ENCODE measurements at places on chromosomes 7 and 10.

- no peak for DNase-seq
Measured at GRCh38 chr10:115969591-115969990, 303.4 kb downstream of the GFRA1 start.

DNA sequence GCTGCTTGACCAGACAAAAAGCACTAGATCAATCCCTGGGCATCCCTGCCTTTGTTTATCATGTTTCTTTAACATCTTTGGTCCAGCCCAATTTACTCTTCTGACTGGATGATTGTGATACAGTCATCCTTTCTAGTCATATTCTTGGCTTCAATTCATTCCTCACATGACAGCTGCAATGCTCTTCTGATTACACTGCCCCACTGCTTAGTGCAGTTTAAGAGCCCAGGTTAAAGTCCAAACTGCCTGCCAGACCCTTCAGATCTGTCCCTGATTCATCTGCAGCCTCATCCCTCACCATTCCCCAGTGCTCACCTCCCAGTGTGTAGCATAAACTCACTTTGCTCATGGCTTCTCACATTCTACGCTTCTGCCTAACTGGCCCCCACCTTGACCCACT is 383.8 kb downstream of the TNS3 start:
- no peak for DNase-seq

DNA sequence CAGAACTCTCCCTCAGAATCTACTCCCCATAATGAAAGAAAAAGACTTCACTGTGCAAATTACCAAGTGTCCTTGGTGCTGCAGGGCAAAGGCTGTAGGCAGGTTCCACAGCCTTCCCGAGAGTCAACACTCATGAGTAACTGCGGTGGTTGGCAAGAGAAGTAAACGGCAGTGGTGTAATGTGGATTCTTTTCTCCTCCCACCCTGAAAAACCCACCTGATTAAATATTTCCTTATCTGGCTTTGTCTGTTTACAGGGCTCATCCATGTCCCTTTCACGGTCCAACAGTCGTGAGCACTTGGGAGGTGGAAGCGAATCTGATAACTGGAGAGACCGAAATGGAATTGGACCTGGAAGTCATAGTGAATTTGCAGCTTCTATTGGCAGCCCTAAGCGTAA is 300.9 kb downstream of the BICC1 start:
- DNase-seq, result no peak

GRCh38 chr10:80512031-80512526 is 25.6 kb upstream of the SH2D4B start:
- DNase-seq, result no peak

DNA sequence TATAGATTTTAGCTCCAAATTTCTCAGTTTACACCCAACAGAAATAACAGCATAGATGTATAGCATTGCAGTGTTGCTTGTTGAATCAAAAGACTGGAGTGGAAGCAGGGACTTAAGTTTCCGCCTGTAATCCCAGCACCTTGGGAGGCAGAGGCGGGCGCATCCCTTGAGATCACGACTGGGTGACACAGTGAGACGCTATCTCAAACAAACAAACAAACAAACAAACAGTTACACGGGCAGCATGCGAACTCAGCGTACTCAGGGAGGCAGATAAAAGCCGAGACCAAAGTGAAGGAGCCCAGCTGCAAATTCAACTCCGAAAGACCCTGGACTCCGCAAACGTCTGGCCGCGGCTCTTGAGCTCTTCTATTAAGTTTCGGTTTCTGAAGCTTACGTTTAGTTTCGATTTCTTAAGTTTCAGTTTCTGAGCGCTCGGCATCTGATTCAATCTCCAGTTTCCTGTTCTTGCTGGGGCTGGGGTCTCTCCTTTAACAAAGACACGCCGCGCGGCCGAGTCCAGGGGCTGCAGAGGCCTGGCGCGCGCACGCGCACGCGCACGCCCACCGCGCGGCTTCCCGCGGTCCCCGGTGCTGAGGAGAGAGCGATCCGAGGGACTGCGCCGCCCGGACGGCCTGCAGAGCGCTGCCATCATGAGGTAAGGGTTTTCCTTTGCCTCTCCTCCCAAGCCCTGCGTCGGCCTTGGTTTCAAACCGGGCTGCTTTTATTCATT is at the start of gene IFIT5:
Gene IFIT5 (plus strand): TSS at position 423 of the 733 bp plus-strand sequence. CDS start 231 bp downstream, at position 654.
- DNase-seq, result peak; percentile 52

- no peak for DNase-seq
Measured at GRCh38 chr10:11367505-11367904, 243.9 kb downstream of the USP6NL start.

- no peak for DNase-seq
Measured at GRCh38 chr10:125021686-125022344, 79.9 kb downstream of the ZRANB1 start.

DNA sequence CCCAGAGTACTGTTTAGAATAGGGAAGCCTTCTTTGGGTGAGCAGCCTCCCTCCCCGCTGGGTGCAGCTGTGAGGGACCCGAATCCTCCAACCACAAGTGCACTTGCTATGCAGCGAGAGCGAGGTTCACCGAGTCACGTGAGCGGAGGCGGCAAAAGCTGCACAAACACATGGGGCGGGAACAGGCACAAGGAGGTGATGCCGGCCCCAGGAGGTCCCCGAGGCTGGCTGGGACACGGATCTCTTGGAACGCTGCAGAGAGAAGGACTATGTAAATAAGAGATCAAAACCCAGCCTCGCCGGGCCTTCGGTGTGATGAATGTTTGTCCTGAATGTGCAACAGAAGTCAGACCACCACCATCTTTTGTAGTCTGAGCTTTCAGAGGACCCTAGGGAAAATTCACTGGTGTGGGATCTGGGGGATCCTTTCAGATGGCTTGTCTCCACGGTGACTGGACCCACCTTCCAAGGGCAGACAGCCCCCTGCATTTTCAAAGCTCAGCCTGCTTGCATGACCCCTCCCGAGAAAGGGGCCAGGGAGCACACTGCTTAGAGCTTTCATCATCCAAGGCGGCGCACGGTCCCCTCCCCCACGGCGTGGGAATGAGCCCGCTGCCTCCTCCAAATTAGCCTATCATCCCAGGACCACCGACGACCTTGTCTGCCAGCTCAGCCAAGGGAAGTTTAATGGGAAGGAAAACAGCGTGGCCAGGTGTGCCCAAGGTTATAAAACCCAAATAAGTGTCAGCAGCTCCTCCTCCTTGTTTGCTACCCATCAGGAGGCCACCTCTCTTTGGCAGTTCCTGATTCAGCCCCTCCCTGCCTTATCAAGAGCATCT is 327.7 kb downstream of the CXCL12 start:
- no peak for DNase-seq

DNA sequence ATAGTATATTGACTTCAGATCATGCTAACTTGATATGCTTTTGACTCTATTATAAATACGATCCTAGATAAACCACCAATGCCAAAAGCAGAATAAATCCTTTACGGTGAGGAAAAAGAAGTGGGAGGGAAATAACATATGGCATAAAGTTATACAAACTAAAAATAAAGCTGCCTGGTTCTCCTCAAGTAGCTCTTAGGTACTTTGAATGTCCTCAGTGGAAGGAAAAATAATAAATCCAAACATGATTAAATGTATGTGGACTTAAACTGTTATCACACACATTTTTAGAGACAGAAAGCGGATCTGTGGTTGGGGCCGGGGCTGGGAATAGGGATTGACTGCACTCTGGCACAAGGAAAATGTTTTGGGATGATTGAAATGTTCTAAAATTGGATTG is 23.6 kb downstream of the EEPD1 start:
- no peak for DNase-seq

DNA sequence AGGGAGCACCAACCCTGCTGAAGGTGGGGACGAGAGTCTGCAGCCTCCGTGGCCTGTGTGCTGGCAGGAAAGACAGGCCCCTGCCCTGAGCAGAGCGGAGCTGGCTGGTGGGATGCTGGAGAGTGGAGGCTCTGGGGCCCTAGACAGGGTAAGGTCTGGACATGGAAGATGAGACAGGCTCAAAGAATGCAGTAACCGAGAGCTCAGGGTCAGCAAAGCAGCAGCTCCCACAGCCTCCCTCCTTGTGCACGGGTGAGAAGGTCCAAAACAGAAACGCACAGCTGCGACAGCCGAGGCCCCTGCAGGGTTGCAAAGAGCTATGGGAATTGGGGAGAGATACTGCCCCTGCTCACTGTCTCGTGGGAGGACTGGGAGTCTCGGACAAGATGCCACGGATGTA is 80.5 kb downstream of the TNS3 start:
- no peak for DNase-seq

DNA sequence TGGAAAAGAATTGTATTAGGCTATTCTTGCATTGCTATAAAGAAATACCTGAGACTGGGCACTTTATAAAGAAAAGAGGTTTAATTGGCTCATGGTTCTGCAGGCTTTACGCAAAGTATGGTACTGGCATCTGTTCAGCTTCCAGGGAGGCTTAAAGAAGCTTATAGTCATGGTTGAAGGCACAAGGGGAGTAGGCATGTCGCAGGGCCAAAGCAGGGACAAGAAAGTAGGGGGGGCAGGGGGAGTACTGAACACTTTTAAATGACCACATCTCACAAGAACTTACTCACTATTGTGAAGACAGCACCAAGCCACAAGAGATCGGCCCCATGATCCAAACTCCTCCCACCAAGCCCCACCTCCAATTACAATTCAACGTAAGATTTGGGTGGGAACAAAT is 152.5 kb upstream of the PHF14 start:
- DNase-seq, result no peak

- no peak for DNase-seq
Measured at GRCh38 chr7:37341033-37341630, 107.5 kb downstream of the ELMO1 start.

DNA sequence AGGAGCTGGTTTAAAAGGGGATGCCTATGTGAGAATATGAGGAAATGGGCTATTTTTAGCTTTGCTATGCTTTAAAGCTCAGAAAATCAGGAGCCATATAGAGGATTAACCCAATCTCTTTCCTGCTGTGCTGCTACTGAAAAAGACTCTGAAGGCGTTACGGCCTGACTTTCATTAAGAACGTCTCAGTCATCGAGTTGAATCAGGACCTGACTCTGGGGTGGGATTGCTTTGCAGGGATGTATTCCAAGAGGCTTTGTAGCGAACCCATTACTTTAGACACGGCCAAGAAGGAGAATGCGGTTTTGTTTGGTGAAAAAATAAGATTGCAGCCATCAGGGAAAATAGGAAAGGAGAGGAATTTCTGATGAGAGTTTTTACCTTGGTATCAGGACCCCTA is 426.9 kb downstream of the CCSER2 start:
- no peak for DNase-seq

DNA sequence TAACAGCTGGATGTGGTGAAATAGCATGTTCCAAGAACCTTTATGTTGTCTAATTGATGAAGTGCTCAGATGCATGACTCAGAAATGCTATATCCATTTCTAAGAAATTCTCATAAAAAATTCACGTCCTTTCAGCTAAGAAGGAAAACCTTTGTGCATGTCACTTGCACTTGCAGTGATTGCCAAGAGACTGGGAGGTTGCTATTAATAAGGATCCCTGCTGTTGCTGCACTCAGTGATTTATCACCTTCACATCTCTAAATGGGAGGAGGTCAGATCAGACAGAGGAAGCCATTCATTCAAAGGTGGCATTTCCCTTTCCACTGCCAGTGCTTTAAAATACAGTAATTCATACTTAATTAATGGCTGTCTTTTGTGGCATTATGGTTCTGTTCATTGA is 89.5 kb downstream of the THSD7A start:
- DNase-seq, result no peak

GRCh38 chr10:129039406-129040370 is 427.4 kb upstream of the MGMT start:
- DNase-seq, result no peak

- DNase-seq, result no peak
Measured at GRCh38 chr7:10239695-10240345, 733.9 kb upstream of the PHF14 start.

- no peak for DNase-seq
Measured at GRCh38 chr7:2773608-2774007, 70.5 kb downstream of the GNA12 start.

DNA sequence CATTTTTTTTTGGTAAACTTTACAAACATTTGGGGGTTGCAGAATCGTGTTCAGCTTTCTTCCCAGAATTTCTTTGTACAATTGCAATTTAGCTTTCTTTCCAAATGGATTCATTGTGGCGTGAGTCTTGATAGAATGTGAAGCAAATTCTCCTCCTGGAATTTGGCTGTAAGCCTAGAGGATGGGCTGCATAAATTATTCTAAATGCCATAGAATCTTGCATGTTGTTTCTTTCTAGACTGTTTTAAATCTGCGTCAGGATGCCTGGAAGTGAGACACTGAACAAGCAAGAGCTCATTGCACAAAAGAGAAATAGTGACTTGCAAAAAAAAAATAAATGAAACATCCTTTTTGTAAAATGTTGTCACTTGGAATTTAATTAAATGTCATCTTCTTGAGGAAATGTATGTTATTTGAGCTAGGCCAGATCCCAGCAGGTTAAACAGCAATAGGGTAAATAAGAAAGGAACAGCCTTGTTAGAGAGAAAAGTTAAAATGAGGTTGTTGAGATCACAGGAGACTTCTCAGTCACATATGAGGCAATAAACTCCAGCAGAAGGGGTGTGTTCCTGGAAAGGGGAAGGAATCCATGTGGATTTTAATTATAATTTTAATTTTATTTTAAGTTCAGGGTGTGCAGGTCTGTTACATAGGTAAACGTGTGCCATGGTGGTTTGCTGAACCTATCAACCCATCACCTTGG is 483.0 kb downstream of the PLXDC2 start:
- no peak for DNase-seq

GRCh38 chr7:44849885-44850544 is 2.1 kb upstream of the H2AZ2 start:
- no peak for DNase-seq

GRCh38 chr10:34323192-34323591 is 491.9 kb downstream of the PARD3 start:
- DNase-seq, result no peak

GRCh38 chr10:79137826-79138225 is 69.1 kb downstream of the ZMIZ1 start:
- DNase-seq, result no peak

DNA sequence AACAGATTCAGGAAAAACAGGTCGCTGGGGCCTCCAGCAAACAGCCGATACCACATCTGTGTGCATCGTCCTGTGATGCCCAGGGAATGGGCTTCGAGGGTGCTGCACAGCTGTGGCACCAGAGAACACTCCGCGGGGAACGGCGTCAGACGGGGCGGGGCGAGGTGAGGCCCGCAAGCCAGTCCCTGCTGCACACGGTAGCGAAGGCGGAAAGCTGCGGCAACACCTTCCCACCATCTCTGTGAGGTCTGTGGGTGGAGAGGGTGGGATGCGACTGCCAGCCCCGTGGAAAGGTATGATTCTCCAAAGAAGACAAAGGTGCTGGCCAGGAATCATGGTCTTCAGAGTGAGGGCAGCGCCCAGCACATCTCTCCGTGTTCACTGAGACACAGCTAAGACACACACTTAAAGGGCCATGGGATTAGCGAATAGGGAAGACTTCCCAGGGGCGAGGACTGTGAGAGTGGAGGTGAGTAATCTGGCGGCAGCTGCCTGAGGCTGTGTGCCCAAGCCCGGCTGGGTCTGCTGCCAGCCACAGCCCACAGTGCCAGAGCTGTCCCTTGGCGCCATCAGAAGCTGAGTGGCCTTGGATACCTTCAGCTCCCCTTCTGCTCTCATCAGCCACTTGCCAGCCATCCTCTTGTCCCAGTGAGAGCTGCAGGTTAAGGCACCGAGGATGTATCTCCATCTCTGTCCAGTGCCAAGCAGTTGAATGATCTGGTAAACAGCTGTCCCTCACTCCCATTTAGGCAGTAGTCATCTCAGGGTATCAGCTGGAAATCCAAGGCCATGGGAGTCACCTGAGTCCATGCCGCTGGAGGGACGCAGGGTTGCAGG is 17.6 kb downstream of the PRKAG2 start:
- DNase-seq, result no peak

GRCh38 chr10:97038688-97039087 is 147.1 kb downstream of the SLIT1 start:
- DNase-seq, result no peak

Measured in activated T-helper 1 cell treated with Interleukin-2 at 50 U/mL for 16 hours (primary cell).